Ovary (tissue), 10 donors: ENCODE measurements at places on chromosomes 2 and 18. TPM values are rescaled to one million over a fixed set of nuclear protein-coding genes. Genes with fewer than 3 reads are reported as not detected.
A peak's percentile ranks its signal among the peaks of the same experiment; 100 is the strongest.

Gene ACMSD
- not detected for total RNA-seq

Gene TAF4B
- total RNA-seq: 9.4 TPM

Gene DHX57
- total RNA-seq: 18.9 TPM

Gene DAPL1
- total RNA-seq: 1.6 TPM

- H3K27me3 ChIP-seq: no peaks in the 10 kb centered on the region
- no peak overlapping the region for H3K4me3 ChIP-seq
- no peaks in the 10 kb centered on the region for H3K36me3 ChIP-seq
- no peak for DNase-seq
Observed at GRCh38 chr2:47456851-47457250, 53.9 kb downstream of the MSH2 start.

DNA sequence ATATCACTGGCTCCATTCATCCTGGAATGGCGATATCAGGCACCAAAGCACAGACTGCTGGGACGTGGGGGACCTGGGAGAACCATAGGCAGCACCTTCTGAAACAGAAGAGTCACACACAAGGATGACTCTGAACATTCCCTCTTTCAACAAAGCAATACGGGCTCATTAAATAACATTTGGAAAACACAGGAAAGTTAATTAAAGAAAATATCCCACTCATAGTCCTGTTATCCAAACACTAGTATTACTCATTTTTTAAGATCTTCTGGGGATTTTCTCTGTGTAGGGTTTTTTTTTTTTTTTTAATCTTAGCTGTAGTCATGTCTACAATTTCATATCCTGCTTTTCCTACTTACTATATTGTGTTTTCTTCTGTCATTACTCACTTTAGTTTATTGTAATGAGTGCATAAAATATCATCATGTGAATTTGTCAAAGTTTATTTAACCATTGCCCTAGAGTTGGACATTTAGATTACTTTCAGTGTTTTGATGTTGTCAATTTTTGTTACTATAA, 70.0 kb upstream of the SP3 start:
- no peak overlapping the region for H3K27ac ChIP-seq
- H3K4me1 ChIP-seq: peaks cover 3% of the 10 kb centered on the region
- no peak overlapping the region for H3K4me3 ChIP-seq
- DNase-seq: no peak

- H3K27me3 ChIP-seq: no peaks in the 10 kb centered on the region
- H3K36me3 ChIP-seq: no peaks in the 10 kb centered on the region
- peak within 1 kb of the TSS; percentile 19 for H3K4me3 ChIP-seq
- no peak within 1 kb of the TSS for H3K27ac ChIP-seq
- H3K4me1 ChIP-seq: peaks cover 7% of the 10 kb centered on the region
Observed at GRCh38 chr2:222671259-222672067, at the start of gene MOGAT1. MOGAT1 (plus strand) TSS chr2:222671658; CDS start chr2:222671786, 128 bp downstream.

GRCh38 chr18:75497576-75498235, 70.2 kb upstream of the SMIM21 start:
- H3K36me3 ChIP-seq: no peaks in the 10 kb centered on the region
- DNase-seq: no peak
- no peak overlapping the region for H3K27ac ChIP-seq
- no peaks in the 10 kb centered on the region for H3K4me1 ChIP-seq

DNA sequence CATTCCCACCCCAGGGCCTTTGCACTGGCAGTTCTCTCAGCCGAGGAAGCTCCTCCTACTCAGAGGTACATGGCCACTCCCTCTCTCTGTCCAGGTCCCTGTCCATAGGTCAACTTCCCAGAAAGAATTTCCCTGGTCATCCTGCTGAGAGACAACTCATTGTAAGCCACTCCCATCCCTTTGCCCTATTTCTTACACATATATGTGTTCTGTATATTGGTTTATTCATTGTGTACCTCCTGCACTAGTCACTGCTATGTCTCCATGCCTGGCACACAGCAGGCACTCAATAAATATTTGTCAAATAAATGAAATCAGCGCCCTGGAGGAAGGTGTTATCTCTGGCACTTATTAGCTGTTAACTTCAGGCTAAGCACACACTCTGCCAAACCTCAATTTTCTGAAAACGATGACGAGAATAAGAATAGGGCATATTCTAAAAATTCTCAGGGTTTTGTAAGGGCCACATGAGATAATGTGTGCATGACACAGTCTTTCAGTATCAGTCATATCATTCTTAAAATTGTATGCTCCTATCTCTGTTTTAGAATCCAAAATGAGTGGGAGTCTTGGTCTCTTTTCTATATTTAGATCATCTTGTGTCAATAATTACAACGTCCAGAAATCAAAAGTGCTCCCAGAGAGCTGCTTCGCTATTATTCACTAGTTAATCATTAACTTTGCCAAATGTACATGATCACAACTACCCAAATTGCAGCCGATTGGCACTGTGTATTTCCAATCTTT, 198.0 kb downstream of the ALK start:
- H3K4me1 ChIP-seq: no peaks in the 10 kb centered on the region
- no peak overlapping the region for H3K4me3 ChIP-seq
- no peak for DNase-seq
- H3K27me3 ChIP-seq: no peaks in the 10 kb centered on the region
- no peak overlapping the region for H3K27ac ChIP-seq
- no peaks in the 10 kb centered on the region for H3K36me3 ChIP-seq
